ENCODE measurements at places on chromosomes 6 and 20. TPM values are rescaled to one million over a fixed set of nuclear protein-coding genes. Genes with fewer than 3 reads are reported as not detected.

GATA5 gene
- not detected for total RNA-seq

RAMACL gene
- 0.17 TPM for total RNA-seq

IRF4 gene
- total RNA-seq: not detected

GCNT2 gene
- total RNA-seq: 3.0 TPM

TAAR5 gene
- not detected for total RNA-seq

SNAI1 gene
- 0.04 TPM for total RNA-seq

RBPJL gene
- total RNA-seq: not detected

SLC22A23 gene
- 2.2 TPM for total RNA-seq

TCF21 gene
- total RNA-seq: not detected

GJA10 gene
- total RNA-seq: not detected

SALL4 gene
- 0.32 TPM for total RNA-seq

MYLK4 gene
- 0.24 TPM for total RNA-seq

PRICKLE4 gene
- total RNA-seq: 0.42 TPM

CGAS gene
- 6.3 TPM for total RNA-seq

Data from foreskin keratinocyte (primary cell).